Activated CD4-positive, alpha-beta T cell treated with anti-CD3 and anti-CD28 coated beads, Interleukin-2, Interleukin-4, amounts not matched to agents 100 ng/mL and 50 ng/mL, durations not matched to agents 16 hours and 8 hours (primary cell): ENCODE measurements at places on chromosomes 1 and 21.

- DNase-seq = no peak
Measured at GRCh38 chr1:185864889-185865517, 130.8 kb downstream of the HMCN1 start.

DNA sequence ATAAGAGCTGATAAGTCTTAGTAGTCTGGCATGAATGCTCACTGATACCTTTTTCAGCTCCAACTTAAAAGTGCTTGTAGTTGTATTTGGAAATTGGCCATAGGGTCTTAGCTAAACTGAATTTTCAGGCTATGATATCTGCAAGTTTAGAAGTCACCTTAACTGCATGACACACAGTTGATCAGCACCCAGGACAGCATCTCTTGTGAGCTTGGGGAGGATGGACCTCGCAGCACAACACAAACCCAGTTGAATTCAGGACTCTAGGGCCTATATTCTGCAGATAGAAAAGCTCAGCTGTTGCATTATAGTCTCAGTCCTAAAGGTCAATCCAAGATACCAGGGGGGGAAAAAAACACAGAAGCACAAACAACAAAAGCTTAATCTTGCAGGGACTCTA, 394.3 kb downstream of the KCNH1 start:
- no peak for DNase-seq

DNA sequence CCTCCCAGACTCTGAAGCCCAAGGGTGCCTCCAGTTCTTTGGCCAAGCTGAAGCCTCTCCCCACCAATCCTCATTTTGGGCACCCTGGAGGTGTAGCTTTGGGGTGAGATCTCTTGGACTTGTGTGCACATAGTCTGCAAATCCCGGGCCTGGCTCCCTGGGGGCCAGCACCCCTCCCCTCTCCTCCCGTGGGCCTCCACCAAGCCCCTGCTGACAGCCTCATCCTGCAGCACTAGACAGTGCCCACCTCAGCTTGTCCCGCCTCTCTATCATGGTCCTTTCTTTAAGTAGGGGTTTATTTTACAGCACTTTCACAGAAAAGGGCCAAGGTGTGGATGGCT, 3.2 kb downstream of the GJC2 start:
- DNase-seq = no peak

GRCh38 chr21:32001390-32001789, 128.6 kb downstream of the HUNK start:
- no peak for DNase-seq

DNA sequence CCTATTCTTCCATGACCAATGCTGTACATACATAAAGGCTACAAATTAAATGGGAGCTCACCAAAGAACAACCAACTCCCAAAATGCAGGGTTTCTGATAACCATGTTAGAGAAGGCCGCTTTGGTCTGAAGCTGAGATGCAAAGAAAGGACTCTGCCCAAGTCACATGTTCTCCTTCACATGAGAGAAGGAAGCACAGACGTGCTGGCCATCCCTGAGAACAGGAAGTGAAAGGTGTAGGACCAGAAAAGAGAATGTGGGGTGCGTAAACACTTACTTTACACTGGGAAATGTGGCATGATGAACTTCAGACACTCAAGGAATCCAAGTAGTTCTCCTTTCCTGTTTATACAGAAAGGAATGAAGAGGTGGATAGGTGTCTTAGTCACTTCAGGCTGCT, 31.7 kb upstream of the TADA1 start:
- no peak for DNase-seq

- DNase-seq = no peak
Measured at GRCh38 chr1:93710499-93711453, 29.1 kb upstream of the BCAR3 start.

DNA sequence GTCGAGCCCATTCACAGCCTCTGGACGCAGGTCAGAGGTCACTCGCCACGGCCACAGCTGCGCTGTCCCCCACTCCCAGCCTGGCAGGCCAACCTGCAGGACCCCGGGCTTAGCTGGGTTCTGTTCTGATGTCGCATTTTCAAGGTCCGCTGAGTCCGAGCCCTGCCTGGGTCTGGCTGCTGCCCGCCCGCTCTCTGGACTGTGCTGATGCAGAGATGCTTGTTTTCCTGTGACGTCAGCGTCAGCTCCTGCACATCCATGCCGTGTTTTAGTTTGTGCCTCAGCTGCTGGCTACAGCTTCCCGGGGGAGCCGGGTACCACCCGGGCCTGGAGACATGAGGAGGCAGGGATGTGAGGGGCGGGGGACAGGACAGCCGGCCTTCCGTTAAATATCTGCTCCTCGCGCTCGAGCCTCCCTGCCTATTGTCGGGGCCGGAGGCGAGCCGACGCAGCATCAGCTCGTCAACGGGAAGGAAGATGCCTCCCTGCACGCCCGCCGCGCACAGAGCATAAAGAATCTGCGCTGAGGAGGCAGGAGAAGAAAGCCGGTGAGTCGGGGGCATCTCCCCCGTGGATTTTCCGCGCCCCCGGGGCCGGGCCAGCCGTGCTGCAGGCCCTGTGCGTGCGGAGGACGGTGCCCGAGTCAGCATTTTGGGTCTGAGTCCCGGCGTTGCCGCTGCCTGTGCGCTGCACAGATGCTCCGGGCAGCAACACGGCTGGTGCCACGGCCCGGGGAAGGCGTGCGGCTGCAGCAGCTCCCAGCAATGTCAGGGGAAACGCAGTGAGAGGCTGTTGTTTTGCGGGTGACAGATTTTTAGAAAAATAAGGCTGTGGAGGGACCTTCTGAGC, 23.4 kb downstream of the PRKCZ start:
- no peak for DNase-seq

DNA sequence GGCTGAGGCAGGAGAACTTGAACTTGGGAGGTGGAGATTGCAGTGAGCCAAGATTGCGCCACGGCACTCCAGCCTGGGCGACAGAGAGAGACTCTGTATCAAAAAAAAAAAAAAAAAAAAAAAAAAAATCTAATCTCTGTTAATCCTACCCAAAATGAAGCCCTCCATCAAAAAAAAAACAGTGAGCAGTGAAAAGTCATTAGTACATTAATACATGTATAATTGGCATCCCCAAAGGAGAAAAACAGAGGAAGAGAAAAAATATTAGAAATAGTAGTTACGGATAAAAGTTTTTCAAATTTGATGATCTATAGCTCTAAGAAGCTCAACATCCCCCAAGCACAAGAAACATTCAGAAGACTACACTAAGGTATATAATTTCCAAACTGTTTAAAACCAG, 71.6 kb downstream of the TRIM33 start:
- no peak for DNase-seq

DNA sequence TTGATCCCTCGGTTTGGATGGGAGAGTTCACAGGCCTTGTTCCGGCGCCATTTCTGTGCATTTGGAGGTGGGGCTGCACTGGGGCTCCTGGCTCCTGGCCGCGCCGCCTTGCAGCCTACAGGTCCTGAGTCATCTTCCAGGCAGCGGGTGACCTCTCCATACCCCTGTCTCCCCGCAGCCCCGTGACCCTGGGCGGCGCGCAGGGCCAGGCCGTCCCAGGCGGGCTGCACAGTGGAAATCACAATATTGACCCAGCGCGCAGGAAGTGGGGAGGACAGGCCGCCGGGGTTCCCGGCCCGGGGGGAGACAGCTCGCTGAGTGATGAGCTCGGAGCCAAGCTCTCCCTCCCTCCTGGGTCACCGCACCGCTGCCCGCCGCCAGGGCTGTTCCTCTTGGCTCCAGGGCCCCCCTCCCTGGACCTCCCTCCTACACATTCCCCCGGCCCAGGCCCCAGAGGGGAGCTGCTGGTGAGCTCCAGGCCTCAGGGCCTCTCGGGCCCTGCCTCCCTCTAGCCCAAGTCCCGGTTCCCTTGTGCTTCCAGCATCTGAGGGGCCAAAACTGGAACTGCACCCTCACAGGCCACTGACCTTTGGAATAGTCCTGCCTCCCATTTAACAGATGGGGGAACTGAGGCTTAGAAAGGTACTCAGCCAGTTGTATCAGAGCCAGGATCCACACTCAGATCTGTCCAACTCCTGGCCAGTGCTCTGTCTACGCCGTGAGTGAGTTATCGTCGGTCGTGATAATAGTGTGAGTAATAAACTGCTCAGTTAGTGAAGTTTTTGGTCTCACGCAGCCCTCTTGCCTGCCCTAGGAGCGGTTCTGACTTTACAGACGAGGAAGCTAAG, 142.9 kb upstream of the WNT4 start:
- DNase-seq = no peak

DNA sequence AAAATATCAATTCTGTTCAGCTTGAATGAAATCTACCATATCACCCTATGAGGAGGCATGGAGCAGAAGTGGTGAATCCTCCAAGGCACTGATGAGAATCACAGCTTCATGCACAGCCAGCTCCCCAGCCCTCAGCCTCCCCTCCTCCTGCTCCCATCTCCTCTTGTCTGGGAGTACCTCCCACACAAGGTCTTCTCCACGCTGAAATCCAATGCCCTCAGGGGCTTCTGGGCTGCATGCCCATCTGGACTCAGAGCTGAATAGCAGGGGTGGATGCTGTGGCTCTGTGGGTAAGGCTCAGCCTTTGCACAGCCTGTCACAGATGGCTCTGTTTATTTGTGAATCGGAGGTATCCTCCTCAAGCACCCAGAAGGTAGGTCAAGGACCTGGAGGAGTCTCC, 48.6 kb downstream of the KCNC4 start:
- no peak for DNase-seq

DNA sequence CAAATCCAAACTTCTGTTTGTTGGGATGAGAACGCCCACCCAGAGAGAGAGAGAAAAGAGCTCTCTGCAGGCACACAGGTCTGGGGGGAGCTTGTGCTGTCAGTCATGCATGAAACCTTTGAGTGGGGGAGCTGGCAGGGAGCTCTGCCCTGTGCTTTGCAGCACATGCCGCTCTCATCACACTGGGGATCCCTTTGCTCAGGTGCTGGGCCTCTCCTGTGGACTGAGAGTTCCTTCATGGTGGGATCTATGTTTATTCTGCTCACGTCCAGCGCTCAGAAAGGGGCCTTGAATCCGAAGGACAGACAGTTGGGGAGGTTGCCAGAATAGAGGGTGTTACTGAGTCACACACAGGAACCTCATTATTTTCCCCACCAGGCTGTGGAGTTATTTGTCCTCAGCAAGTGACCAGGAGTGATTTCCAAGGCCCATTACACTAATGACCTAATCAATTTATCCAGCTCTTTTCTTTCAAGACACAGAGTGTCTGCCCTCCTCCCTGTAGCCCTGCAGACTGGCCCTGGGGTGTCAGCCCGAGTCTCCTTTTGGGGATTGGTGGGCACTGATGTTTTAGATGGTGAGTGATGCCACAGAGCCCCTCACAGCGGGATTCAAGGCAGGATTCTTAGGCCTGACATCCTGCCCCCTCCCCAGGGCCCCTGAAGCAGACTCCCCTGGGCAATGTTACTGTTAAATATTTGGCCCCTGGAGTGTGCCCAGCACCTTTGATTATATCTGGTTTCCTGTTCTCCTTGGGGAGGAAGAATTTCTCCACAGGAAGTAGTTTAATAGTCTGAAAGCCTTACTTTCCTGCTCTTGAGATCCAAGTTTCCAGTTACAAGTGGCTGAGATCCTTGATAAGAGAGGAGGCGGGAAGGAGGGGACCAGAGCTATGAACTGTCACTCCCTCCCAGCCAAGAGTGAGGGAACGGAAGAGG, 22.3 kb downstream of the MYBPH start:
- no peak for DNase-seq

DNA sequence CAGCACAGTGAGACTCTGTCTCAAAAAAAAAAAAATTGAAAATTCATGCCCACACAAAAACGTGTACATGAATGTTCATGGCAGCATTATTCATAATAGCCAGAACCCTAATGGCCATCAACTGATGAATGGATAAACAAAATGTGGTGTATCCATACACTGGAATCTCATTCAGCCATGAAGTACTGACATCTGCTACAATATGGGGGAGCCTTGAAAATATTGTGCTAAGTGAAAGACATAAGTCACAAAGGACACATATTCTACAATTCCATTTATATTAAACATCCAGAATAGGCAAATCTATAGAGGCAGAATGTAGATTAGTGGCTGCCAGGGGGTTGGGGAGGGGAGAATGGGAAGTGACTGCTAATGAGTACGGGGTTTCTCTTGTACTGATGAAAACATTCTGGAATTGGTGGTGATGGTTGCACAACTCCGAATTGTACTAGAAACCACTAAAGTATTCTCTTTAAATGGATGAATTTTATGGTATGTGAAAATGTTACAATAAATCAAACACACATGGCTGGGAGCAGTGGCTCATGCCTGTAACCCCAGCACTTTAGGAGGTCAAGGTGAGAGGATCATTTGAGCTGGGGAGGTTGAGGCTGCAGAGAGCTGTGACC, 33.0 kb upstream of the KCNN3 start:
- DNase-seq = no peak

- no peak for DNase-seq
Measured at GRCh38 chr1:12769031-12769430, 4.5 kb upstream of the PRAMEF12 start.

DNA sequence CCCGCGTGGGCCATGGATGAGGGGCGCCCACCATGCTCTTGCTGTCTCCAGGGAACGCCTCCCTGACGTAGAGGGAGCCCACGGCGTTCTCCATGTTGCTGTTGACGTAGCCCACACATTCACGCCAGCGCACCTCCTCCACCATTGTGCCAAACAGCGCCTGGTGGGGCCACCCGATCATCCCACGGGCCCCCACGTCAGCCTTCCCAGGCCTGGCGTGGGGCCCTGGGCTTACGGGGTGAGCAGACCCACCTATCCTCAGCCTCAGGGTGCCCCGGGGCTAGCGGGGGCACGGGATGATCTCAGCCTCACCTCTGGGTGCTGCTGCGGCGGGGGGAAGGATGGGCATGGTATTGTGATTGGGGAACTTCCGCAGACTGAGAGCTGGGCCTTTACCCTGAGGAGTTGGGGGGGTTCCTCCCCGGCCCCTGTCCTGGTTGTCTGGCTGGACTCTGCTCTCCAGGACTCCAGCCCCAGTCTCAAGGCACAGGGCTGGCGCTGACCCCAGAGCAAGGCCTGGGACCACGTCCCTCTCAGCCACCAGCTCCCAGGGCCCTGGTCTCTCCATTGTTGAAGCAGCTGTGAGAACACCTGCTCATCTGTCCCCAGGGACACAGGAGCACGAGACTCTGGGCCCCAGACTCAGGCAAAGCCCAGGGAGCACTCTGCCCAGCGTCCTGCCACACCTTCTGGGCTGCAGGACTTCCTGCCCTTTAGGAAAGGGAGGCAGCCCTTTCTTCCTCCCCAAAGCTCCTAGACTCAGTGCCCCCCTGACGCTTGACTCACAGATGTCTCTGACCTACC, 10.2 kb downstream of the PRXL2B start:
- DNase-seq = no peak

DNA sequence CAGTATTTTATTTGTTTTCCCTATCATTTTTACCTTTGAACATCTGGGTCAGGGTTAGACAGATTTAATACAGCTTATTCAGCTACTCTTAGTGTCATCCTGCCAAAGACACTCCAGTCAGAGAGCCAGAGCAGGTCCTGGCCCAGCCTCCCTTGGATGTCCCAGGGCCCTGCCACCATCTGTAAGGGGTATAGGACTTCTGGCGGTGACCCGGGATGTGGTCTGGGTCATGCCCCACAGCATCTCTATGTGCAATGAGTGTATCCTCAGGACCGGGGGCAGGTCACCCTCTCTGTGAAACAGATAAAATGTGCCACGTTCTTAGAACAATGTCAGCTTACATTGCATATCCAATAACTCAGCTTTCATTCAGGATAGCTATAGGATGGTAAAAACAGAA, 37.8 kb upstream of the PRSS38 start:
- DNase-seq = no peak
